Right atrium auricular region (tissue), 2 donors: ENCODE measurements at places on chromosomes 2 and 18. TPM values are rescaled to one million over a fixed set of nuclear protein-coding genes. Genes with fewer than 3 reads are reported as not detected.

- DNase-seq: no peak
These were observed 198.4 kb downstream of the RBM43 start for GRCh38 chr2:151063271-151063670.

DNA sequence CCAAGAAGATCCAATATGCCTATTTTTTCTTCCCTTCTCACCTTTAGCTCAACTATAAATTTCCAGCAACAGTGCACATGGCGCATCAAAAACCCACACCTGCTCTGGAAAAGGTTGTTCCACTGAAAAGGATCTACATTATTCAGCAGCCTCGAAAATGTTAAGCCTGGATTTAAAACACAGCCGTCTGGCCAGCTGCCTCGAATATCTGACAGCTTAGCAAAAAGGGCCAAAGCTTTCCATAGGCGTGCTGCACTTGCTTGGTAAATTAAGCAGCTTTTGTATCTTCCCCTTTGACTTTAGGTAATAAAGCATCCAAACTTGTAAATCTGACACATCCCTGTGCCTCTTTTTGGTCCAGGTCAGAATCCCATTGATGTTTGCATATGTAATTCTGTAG, 20.5 kb downstream of the DAPL1 start:
- DNase-seq: no peak

- no peak for DNase-seq
These were observed 236.7 kb downstream of the TCF4 start for GRCh38 chr18:55351241-55351691.

DNA sequence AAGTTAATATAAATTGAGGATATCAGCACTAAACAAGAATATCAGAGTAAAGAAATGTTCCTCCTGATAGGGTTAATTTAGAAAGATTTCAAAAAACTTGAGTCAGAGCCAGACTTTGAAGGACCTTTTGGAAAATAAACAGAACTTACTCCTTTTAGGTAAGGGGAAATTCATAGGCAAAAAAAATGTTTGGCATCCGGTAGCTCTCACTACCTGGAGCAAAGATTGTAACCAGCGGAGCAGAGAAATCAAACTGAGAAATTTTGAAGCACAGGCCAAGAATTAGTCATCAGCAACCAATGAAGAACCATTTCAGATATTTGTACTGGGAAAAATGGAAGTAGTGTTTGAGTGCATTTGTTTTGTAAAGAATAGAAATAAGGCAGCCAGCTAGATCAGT, 113.0 kb downstream of the ICA1L start:
- no peak for DNase-seq

- DNase-seq: no peak
These were observed 27.9 kb downstream of the RAB27B start for GRCh38 chr18:54856105-54856646.

GRCh38 chr18:5980721-5981120, 85.4 kb upstream of the TMEM200C start:
- DNase-seq: no peak

- no peak for DNase-seq
These were observed 182.2 kb downstream of the TTC32 start for GRCh38 chr2:19719540-19719939.

GRCh38 chr2:180905002-180905401, 75.4 kb upstream of the UBE2E3 start:
- no peak for DNase-seq

GRCh38 chr2:118846442-118846952, 951 bp downstream of the EN1 start:
- DNase-seq: no peak

DNA sequence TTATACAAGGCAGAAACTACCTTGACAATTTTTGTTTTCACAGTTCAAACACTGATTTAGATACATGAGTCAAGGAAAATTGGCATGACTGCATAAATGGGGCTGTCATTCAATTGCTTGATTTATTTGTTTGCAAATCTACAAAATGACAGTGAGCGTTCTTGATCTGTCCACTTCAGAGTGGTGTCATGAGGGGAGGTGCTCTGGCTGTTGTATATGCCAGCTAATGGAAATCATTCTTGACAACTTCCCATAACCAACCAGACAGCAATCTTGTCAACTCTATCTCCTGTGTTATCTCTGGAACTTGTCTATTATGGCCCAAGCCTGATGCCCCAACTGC, 120.6 kb upstream of the UGP2 start:
- no peak for DNase-seq

GRCh38 chr18:61335684-61336555, 2.7 kb downstream of the CDH20 start:
- DNase-seq: no peak

- DNase-seq: no peak
These were observed 54.1 kb downstream of the E2F6 start for GRCh38 chr2:11411768-11412448.

- DNase-seq: no peak
These were observed 506.7 kb downstream of the CMPK2 start for GRCh38 chr2:6358985-6359384.

DNA sequence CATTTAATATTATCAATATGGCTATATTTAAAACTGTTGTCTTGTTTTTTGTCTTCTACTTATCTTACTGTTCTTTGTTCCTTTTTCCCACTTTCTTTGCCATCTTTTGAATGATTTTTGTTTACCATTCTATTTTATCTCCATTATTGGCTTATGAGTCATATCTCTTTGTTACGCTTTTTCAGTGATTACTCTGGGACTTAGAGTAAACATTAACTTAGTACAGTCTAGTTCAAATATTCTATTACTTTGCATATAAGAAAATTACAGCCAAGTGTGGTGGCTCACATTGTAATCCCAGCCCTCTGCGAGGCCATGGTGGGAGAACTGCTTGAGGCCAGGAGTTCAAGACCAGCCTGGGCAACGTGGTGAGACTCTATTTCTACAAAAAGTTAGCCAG, 26.1 kb downstream of the ADCY3 start:
- DNase-seq: no peak

CPLX4 gene
- not detected for total RNA-seq

RBM43 gene
- 1.6 TPM for total RNA-seq

GCA gene
- total RNA-seq: 11.1 TPM

KANSL3 gene
- total RNA-seq: 27.3 TPM

ABCG8 gene
- total RNA-seq: not detected

SLC16A14 gene
- 2.3 TPM for total RNA-seq
